ENCODE measurements at places on chromosomes 5 and 9.

DNA sequence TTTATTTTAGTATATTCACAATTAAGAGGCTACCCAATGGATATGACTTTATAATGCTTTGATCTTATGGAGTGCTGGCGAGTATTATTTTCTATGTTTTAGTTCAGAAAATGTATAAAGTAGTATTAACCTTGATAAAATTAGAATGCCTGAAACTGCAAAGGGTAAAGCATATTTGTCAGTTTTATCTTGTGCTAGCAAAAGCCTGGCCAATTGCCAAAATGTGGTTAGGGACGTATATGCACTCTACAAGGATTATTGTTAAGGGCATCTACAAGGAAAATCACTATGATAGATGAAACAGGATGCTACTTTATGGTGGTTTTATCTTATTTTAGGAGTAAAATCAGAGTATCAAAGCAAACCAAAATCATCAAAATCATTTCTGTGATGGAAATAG, 281.7 kb downstream of the CCDC171 start:
- no peak for DNase-seq

- DNase-seq, result no peak
Measured at GRCh38 chr5:37212096-37212495, 37.1 kb downstream of the CPLANE1 start.

DNA sequence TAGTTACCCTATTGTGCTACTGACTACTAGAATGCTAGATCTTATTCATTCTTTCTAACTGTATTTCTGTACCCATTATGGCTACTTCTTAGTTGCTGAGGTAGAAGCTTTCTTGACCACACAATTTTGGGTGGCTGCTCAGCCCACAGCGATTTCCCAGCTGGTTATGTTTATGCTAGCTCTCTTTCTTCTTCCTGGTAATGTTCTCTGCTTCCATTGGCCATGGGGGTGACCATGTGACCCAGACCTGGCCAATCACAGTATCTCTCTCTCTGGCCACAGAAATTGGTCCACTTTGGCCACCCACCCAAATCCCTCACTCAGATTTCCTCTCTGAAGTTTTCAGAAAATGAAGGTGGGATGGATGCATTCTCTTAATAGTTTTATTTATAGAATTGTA, 427.9 kb upstream of the CLINT1 start:
- DNase-seq, result no peak

GRCh38 chr5:122921826-122922225, 76.4 kb downstream of the SNX24 start:
- no peak for DNase-seq

- DNase-seq, result no peak
Measured at GRCh38 chr9:125137200-125137599, 6.1 kb downstream of the SCAI start.

GRCh38 chr9:92482329-92482728, at the start of gene ASPN:
Gene ASPN, minus strand, starts transcription at chr9:92482506.
- DNase-seq, result no peak

GRCh38 chr5:76525956-76526355, 97.2 kb downstream of the F2RL2 start:
- DNase-seq, result no peak

DNA sequence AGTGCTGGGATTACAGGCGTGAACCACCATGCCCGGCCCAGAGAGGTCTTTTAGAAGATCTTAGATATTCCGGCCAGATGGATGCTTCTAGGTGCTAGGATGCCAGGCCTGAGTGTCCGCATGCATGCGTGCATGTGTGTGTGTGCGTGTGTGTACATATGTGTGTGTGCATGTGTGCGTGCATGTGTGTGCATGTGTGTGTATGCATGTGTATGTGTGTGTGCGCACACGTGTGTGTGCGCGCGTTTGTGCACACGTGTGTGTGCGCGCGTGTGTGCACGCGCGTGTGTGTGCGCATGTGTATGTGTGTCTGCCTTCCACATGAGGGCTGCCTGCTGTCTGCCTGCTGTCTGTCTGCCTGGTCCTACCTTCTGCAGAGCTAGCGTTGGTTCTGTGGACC, 88.0 kb upstream of the FCN2 start:
- no peak for DNase-seq

GRCh38 chr5:81537905-81538547, 144.1 kb upstream of the ACOT12 start:
- no peak for DNase-seq

DNA sequence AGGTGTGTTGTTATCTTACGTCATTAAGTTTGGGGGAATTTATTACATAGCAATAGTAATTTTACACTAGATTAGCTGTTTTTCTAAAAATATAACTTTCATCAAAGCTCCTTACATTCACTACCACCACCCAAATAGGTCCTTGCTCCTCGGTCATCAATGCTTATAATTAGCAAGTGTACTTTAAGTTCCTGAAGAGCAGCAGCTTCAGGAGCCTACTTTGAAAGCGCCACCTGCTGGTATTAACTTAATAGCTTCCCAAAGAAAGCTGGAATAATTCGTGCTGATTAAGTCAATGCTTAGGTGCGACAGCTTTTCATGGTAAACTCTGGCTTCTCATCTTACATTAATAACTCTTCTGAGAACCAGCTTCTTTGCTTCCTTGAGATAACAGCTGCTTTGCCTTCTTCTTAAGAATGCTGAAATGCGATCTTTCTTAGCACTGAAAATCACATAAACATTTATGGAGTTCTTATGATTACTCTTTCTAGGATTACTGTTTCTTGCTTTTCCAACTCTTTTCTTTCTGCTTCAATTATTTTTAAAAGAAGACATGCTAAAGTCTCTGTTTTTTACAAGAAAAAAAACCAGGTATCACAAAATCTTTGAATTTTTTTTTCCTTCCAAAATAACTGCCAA, 10.0 kb upstream of the C5 start:
- DNase-seq, result peak; percentile 41

- no peak for DNase-seq
Measured at GRCh38 chr9:99947395-99947794, 40.9 kb downstream of the STX17 start.

- DNase-seq, result no peak
Measured at GRCh38 chr5:34993951-34994350, 53.8 kb downstream of the AGXT2 start.

GRCh38 chr5:176809544-176810080, 747 bp upstream of the UNC5A start:
- DNase-seq, result no peak

DNA sequence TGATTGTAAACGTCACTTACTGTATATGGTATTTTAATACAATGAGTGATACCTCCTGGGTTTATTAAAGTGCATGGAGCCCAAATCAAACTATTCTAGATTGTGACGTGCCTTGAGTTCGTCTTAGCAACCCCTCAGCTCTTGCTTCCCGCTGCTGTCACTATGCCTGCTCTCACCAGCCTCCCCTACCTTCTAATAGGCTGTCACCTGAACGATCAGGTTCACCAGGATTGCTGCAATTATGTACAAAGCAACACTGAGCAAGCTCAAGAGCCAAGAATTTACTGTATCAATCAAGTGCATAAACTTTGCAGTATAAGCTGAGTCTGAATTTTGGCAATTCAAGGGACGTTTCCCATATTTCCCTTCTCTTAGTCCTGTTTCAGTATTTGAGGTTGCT, 3.0 kb downstream of the LECT2 start:
- DNase-seq, result no peak

- DNase-seq, result no peak
Measured at GRCh38 chr9:73138516-73138915, 13.1 kb upstream of the ANXA1 start.

GRCh38 chr9:88538311-88539085, 3.5 kb downstream of the NXNL2 start:
- no peak for DNase-seq

DNA sequence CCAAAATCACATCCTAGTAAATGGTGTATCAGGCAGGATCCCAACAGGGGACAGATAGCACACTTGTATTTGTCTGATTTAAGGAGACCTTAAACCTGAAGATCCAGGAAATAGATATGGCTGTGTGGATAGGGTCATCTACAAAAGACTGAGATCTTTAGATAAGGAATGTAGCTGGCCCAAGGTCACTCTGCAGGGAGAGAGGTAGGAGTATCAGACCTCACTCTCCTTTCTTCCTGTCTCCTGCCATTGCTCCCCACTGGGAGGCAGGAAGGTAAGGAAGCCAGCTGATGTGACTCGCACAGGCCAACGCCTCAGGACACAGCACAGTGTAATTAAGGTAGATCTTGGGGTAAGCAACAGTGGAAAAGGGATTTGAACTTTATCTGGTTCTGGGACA, 85.8 kb downstream of the PLPPR1 start:
- no peak for DNase-seq

GRCh38 chr5:127934791-127935256, 148.7 kb upstream of the SLC12A2 start:
- DNase-seq, result no peak

DNA sequence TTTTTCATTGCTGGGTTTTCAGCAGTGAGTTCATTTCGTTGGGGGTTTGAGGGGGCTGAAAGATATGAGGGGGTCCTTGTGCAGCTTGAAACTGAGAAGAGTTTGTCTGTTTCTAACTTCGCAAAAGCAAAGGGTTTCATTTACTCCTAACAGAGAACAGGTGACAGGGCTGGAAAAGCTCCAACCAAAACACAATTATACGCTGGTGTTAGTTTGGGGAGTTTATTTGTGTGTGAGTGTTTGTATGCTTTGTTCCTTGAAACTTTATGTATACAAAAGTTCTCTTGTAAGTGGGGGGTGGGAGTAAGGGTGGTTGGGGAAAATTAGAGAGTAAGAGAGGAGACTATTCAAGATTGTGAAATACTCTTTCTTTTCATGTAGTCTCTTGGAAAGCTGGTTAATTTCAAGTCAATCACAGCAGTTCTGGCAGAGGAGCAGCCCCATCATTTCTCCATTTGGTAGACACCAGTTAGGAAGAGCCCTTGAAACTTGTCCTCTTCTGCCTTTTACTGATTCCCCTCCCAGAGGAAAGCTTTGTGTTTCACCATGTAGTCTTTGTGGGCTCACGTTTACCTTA, 881 bp downstream of the TNFAIP8 start:
- no peak for DNase-seq

DNA sequence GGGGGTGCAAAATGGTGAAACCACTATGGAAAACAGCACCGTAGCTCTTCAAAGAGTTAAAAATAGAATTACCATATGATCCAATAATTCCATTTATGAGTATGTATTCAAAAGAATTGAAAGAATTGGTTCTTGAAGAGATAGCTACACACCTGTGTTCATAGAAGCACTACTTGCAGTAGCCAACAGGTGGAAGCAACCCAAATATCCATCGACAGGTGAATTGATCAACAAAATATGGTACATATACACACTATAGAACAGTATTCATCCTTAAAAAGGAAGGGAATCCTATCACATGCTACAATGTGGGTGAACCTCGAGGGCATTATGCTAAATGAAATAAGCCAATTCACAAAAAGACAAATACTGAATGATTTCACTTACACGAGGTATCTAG, 85.7 kb upstream of the VCAN start:
- no peak for DNase-seq

DNA sequence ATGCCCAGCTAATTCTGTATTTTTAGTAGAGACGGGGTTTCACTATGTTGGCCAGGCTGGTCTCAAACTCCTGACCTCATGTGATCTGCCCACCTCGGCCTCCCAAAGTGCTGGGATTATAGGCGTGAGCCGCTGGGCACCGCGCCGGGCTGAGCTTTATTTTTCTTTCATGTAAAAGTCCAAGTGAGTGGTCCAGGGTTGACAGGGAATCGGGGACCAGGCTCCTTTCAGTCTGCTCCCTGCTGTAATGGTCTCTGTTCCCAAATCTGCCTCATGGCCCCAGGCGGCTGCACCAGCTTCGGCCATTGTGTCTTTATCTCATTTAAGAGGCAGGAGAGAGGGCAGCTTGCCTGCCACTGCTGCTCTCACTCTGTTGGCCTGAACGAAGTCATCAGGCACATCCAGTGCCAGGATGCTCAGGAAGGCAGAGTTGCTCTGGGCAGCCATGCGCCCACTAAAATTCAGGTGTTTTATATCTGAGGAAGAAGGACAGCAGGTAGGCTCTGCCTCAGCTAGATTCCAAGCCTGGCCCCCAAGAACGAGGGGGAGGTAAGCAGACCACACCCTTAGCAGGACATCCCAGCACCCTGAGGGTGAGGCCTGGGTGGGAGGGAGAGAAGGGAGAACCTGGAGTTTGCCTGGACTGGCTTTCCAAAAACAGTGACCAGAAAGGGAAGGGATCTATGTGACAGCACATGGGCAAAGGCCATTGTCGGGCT, 1.7 kb upstream of the CCDC183 start:
- no peak for DNase-seq

GRCh38 chr5:119913425-119913824, 284.1 kb downstream of the FAM170A start:
- DNase-seq, result no peak

DNA sequence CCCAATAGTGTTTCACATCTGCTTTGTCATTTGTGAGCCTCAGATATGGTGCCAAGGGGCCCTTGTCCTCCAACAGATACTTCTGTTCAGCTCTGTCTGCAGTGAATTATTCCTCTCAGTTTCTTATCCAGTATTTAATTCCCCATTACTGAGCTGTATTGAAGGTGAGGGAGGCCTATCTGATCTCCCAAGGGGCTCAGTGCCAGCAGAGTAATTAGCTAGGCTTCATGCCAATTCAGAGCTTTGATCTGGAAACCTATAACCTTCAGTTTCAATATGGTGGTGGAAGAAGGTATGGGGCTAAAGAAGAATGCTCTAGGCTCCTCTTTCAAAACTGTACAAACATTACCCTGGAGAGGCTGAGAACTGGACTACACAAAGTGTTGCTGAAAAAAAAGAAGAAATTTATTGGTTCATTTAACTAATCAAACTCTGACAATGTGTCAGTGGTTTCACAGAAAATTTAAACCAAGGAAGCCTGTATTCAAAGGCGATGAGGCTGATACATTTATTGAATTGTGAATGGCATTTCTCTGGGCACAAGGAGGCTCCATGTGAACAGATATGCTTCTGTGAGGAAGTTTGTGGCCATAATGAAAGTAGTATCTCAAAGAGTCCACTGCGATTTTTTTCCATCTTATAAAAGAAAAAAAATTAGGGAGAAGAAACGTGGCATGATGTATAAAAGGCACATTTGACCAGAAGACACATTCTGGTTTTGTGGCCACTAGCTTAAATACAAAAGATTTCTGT, 397.8 kb downstream of the TLE4 start:
- no peak for DNase-seq

All from activated CD4-positive, alpha-beta T cell treated with anti-CD3 and anti-CD28 coated beads for 4 hours (primary cell).